H7 (cell line): ENCODE measurements at places on chromosomes 12 and 14.

DNA sequence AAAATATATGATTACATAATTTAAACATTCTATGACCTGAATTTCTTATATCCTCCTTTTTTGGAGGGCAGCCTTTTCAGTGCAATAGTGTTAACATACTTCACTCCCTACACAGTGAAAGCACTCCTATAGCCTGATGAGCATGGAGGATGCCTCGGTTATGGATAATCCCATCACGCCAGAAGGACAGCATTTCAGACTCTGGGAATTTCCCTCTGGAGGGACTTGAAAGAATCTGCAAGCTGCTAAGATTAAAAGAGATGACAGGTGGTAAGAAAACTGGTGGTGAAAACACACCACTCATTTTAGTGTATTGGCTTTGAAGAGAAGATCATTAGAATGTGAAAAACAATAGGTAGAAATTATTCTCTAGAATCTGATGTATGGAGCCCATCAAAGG, 99.3 kb upstream of the LMNTD1 start:
- no peak for DNase-seq

- DNase-seq, result no peak
Measured at GRCh38 chr14:61350427-61351270, 29.3 kb downstream of the PRKCH start.

DNA sequence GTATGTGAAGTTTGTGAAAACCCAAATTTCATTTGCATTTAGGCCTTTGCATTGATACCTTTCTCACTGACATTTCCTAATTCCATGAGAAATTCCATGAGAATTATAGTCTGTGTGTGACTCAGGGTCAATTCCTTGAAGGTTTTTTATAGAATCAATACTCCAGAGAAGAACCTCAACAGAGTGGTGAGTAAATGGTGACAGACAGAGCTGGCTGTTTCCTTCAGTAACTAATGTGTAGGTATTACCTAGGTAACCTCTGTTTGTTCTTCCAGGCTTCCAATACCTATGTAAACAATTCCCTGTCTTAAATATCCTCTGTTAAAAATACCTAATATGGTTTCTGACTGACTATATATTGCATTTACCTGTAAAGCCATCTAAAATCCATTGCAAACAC, 117.0 kb downstream of the TTC8 start:
- DNase-seq, result no peak

GRCh38 chr14:90940318-90940962, 120.0 kb downstream of the RPS6KA5 start:
- DNase-seq, result no peak
